ENCODE measurements at places on chromosomes 3 and 15.
A peak's percentile ranks its signal among the peaks of the same experiment; 100 is the strongest.

DNA sequence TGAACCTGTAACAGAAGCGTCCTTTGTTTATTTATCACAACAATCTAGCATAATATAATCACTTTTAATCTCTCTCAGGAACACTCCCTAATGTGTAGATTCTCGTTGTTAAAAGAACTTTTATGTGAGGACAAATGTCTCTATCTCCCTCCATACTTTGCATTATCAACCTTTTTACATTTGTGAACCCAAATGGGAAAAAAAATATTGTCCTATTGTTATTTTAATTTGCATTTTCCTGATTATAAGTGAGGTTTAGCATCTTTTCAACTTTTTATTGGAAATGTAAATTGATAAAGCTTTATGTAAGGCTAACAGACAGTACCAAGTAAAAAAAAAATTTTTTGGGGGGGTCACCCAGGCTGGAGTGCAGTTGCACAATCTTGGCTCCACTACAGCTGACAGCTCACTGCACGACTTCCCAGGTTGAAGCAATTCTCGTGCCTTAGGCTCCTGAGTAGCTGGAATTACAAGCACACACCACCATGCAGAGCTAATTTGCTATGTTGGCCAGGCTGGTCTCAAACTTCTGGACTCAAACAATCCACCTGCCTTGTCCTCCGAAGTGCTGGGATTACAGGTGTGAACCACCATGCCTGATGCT, 33.0 kb upstream of the DENND4A start:
- DNase-seq, result no peak

DNA sequence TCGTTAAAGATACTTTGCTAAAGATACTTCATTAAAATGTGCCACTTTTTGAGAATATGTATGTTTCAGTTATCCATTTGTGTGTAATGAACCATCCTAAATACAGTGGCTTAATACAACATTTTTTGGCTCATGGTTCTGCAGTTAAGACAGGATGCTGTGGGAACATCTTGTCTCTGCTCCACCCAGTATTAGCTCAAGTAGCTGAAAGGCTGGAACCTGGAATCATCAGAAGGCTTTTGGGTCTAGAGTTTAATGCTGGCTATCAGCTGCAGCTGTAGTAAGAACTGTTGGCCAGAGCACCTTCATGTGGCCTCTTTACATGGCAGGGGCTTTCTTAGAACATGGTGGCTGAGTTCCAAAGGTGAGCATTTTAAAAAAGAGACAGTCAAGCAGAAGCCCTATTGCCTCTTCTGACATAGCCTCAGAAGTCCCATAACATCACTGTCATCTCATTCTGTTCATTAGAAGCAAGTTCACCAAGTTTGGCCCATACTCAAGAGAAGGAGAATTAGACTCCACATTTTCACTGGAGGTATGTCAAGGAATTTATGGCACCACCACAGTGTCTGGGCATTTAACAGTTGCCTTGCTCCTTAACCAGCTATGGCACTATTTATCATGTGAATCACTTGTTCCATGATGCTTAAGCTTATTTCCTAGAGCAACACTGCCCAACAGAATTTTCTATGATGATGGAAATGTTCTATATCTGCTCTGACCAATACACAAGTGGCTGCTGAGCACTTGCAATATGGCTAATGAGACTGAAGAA, 70.4 kb upstream of the PDZRN3 start:
- no peak for DNase-seq

DNA sequence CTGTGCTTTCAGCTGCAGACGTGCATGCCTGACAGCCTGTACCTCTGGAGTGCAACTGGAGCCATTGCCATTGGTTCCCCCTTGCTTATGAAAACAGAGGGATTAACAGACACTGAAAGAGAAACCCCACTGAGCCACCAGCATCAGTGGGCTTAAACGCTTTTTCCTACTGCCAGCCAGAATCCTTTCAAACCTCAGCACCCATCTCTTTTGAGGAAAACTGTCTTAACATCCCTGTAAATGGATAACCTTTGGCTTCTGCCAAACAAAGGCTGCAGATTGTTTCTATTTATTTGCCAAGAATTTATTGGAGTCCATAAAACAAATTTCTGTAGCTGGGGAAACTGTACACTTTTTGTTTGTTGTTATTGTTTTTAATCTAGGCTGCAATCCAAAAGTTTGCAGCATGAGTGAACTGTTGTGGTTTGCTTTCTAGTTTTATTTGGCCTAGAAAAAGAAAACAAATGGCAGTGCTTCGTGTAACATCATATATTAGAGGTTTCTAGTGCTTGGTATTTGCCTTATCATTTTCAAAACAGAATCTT, 369.2 kb upstream of the IL12A start:
- no peak for DNase-seq

DNA sequence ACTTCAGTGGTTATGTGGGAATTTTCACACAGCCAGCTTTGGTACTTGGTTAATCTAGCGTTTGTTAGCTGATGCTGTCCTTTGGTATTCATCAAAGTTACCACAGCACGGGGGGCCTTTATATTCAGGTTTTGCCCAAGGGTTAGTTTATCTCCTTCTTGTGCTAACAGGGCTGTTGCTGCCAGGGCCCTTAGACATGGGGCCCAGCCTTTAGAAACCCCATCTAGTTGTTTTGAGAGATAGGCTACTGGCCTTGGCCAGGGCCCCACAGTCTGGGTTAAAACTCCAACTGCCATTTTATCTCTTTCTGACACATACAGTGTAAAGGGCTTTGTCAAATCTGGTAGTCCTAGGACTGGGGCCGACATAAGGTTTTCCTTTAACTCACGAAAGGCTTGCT, 7.5 kb upstream of the DNAAF4 start:
- no peak for DNase-seq

- DNase-seq, result peak; percentile 56
Measured at GRCh38 chr15:41904541-41905005, 10.7 kb upstream of the SPTBN5 start.

GRCh38 chr3:122148941-122149627, 34.4 kb upstream of the CASR start:
- no peak for DNase-seq

DNA sequence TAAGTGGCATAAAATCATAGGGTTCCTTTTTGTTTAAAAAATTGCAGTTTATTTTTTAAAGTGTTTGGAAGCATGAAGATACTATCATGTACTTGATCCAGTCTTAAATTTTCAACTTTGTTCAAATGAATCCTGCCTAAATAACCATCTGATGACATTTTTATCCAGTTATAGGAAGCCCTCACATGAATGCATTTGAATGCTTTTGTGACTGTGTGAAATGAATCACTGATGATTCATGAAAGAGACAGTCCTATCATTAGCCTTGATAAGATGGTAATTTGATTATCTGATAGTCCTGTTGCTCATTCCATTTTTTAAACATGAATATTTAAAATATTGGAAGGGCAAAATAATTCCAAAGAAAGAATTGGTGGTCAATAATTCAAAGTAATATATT, 401.9 kb upstream of the ROBO2 start:
- DNase-seq, result no peak

DNA sequence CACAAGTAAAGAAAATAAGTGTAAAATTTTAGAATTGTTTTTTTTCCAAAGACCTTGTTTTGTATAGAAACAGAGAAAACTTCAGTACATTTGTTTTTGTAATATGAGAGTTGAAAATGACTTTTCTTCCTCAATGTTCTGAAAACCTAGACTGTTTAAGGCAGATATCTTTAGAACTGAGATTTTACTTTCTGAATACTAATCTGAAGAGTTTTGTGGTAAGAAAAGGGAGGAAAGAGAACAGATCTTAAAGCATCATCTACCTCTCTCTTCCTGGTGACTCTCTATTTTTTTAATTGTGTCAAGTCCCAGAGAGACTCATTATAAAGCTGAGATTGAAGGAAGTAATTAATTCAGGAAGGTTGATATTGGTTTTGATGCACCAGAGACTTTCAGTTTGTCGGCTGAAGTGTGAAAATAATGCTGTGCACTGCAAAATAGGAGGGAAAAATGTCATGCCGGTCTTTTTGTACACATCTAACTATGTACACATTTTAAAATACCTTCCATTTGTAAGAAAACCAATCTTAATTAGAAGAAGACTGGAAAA, 142.1 kb upstream of the NAALADL2 start:
- DNase-seq, result no peak

DNA sequence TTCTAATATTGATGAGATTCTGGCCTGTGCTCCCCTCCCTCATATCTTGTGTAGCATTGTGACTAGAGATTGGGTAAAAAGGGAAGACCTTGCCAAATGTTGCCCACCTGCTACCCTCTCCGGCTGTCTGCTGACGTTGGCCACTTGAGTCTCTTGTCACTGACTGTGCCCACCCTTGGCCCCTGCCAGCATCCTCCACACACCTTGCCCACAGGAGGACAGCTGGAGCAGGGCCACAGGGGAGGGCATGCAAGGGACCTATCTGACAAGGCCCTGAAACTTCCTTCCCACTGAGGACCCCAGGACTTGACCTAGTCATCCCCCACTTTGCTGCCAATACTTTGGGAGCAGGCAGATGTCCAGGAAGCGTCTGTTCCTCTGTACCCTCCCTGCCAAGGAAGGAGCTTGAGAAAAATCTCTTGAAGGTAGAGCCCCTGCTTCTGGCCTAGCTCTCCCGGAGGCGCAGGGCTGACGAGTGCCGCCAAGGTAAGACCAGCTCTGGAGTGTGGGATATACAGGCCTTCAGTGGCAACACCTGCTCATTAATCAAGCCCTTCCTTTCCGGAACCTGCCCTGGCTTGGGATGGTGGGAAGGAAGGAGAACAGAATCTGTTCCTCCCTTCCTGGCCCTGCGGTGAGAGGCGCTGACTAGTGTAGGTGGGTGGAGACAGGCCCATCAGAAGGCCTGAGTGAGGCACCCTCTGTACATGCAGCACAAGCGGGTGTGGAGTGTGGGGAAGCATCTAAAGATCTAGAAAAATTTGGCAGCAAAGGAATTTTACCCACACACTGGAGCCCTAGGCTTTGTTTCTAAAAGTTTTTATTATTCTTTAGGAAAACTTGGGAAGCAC, 4.9 kb upstream of the PAK6 start:
- DNase-seq, result no peak

DNA sequence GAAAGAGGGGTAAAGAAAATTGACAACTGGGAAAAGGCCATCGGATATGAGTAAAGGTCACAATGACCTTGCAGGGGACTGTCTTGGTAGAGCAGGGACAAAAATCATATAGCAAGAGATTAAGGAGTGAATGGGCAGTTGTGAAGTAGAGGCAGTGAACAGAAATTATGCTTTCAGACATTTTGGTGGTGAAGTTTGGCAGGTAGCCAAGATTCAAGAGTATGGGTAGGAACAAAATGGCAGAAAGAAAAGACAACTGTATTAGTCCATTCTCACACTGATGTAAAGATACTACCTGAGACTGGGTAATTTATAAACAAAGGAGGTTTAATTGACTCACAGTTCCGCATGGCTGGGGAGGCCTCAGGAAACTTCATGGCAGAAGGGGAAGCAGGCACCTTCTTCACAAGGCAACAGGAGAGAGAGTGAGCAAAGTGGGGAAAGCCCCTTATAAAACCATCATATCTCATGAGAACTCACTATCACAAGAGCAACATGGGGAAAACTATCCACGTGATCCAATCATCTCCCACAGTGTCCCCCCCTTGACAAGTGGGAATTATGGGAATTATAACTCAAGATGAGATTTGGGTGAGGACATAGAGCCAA, 84.0 kb downstream of the CGNL1 start:
- no peak for DNase-seq

- no peak for DNase-seq
Measured at GRCh38 chr3:18987862-18988447, 160.4 kb upstream of the KCNH8 start.

- DNase-seq, result peak; percentile 38
Measured at GRCh38 chr3:152258448-152259393, 10.0 kb upstream of the MBNL1 start.

Measured in stimulated activated CD8-positive, alpha-beta memory T cell treated with anti-CD3 and anti-CD28 coated beads, Interleukin-2, amount 100 ng/mL, for 1 hour (primary cell).